GM19239 (cell line): ENCODE measurements at places on chromosomes 12 and 14.

DNA sequence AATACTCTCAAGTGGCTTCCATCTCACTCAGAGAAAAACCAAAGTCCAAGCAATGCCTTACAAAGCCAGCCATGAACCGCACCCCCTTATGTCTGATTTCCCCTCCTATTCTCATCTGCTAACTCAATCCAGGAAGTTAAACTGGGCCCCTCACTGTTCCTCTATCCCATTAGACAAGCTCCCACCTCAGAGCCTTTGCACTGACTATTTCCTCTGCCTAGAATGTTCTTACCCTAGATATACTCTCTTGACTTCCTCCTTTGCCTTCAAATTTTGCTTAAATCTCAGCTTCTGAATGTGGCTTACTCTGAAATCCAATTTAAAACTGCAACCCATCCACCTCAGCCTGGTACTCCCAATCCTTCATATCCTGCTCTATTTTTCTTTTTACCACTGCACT, 257.0 kb upstream of the USP15 start:
- no peak for DNase-seq

GRCh38 chr12:5188472-5188871, 144.8 kb downstream of the KCNA5 start:
- no peak for DNase-seq

DNA sequence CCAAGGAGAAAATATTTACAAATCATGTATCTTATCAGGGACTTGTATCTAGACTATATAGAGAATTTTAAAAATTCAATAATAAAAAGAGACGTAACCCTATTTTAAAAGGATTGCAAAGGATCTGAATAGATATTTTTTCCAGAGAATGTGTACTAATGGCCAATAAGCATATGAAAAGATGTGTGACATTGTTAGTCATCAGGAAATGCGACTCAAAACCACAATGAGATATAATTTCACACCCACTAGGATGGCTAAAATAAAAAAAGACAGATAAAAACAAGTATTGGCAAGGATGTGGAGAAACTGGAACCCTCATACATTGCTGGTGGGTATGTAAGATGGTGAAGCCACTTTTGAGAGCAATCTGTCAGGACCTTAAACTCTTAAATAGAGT, 141.9 kb upstream of the BMP4 start:
- DNase-seq, result no peak

- DNase-seq, result no peak
These were observed 70.1 kb upstream of the STRN3 start for GRCh38 chr14:31096255-31096654.

- DNase-seq, result no peak
These were observed 67.2 kb upstream of the PLEKHG3 start for GRCh38 chr14:64636980-64637429.

GRCh38 chr12:41967668-41968500, 176.8 kb downstream of the GXYLT1 start:
- DNase-seq, result no peak

DNA sequence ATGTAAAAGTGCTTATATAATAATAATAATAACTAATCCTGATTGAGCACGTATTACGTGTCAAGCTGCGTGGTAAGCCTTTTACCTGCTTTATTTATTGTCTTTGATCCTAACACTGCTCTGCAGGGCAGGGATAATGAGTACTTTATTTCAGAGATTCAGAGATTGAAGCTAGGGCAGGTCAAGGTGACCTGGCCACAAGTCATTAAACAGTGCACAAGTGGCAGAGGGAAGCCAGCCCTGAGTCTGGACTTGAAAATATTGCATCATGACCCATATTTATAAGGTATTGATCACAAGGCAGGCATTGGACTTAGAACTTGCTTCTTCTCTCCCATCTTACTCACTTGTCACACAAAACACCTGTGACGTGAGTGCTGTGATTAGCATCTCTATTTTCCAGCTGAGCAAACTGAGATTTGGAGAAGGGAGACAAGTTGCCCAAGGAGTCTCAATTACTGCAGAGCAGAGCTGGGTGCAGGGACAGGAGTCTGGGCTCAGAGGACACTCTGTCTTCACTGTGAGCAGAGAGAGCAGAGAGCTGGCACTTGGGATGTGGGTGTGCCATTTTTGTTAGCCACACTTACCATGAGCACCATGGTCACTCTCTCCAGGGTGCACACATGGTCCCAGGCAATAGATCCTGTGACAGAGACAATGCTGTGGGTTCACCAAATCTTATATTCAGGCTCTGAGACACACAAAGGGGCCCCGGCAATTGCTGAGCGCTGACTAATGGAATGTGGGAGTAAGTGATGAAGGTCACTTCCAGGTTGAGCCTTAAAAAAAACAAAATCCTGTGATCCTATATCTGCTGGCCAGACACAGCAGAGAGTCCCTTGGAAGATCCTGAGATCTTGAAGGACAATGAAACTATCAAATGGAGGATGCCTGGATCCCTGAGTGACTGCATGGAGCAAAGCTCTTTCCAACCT, 113.2 kb upstream of the MED13L start:
- DNase-seq, result no peak

DNA sequence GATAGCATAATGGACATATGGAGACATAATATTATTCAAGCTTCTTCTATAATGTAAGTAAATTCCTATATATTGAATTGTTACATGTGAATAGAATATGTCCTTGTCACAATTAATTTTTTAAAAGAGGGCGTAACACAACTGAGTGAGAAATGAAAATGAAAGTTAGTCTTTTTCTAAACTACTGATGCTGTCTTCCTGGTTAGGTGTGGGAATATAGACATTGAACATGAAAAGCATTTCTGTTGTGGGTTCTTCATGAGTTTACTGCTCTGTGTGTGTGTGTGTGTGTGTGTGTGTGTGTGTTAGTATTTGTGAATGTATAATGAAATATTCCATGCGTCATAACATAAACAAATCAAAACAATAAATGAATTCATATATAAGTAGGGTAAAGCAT, 40.5 kb upstream of the RTL1 start:
- no peak for DNase-seq

GRCh38 chr14:94936401-94936892, 166.5 kb upstream of the GSC start:
- DNase-seq, result no peak

DNA sequence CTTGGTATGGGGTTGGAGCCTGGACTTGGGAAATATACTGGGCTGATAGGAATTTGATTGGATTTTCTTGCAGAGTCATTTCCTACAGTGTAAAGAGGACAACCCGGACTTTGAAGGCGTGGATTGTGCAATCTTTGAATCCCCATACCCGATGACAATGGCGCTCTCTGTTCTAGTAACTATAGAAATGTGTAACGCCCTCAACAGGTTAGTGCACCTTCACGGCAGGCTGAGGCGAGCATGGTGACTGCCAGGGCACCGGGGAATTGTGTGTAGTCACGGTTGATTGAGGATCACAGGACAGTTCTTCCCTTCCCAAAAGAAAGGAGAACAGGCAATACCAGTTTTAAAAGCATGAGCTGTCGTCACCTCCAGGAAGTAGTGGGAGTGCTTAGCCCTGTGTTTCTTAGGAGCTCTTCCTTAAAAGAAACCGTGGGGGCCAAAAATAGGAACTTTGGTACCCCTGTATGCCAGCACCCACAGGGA, 58.3 kb downstream of the ANAPC7 start:
- DNase-seq, result no peak
